Stimulated activated CD8-positive, alpha-beta memory T cell treated with anti-CD3 and anti-CD28 coated beads, Interleukin-7, amount 100 ng/mL, for 48 hours (primary cell): ENCODE measurements at places on chromosomes 7 and 10.

DNA sequence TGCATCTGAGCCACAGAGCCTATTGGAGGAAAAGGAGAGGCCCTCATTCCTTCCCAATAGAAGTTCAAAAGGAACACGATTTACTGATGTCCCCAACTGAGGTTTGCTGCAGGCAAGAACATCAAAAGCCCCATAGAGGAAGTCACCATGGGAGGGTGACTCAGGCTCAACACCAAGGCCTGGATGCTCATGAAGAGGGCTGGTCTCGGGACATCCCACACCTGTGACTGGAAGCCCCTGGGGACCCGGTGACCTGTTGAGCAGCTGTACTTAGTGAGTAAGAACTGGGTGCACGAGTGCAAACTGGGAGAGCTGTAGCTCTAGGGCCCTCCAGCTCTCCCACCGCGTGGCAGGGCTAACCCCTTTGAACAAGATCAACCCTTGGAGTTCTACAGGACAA, 38.0 kb downstream of the CYTH3 start:
- DNase-seq = peak; percentile 8

GRCh38 chr7:6026820-6027311, 4.3 kb upstream of the ANKRD61 start:
- no peak for DNase-seq

GRCh38 chr7:118243695-118244094, 19.2 kb downstream of the ANKRD7 start:
- DNase-seq = no peak

GRCh38 chr7:16961641-16962040, 79.9 kb upstream of the AGR3 start:
- DNase-seq = no peak

DNA sequence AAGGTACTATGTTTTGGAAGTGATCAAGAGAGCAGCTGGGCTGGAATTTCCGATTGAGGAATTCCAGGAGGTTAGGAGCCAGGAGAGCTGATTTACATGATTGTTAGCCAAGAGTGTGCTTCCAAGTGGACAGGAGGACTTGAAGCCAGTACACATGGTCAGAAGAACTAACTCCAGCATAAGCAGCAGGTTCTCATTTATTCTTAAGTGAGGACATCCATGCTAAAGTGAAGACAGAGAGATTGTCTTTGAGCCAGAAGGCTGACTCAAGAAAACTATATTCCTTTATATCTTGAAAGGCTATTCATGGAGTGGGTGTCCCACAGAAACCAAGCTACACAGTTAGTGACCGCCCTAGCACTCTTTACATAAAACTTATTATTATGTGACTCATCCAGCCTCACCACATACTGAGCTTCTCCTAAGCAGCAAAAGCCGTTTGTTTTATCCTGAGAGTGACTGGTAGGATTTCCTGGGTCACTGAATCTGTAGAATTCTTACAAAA, 56.7 kb upstream of the SEMA3A start:
- no peak for DNase-seq
